ENCODE measurements at places on chromosomes 1 and 21. TPM values are rescaled to one million over a fixed set of nuclear protein-coding genes. Genes with fewer than 3 reads are reported as not detected.

LEMD1 gene
- 0.35 TPM for polyA plus RNA-seq

FCGR3A gene
- 0.80 TPM for polyA plus RNA-seq

OR4F29 gene
- not detected for polyA plus RNA-seq

EVA1C gene
- 2.2 TPM for polyA plus RNA-seq

FMN2 gene
- polyA plus RNA-seq, result 1.2 TPM

PRAMEF1 gene
- polyA plus RNA-seq, result not detected

B4GALT2 gene
- 73.8 TPM for polyA plus RNA-seq

MSH4 gene
- 0.19 TPM for polyA plus RNA-seq

KCNK1 gene
- polyA plus RNA-seq, result 25.9 TPM

GJB5 gene
- 0.85 TPM for polyA plus RNA-seq

CFHR1 gene
- 33.1 TPM for polyA plus RNA-seq

HAO2 gene
- 14.2 TPM for polyA plus RNA-seq

OR2L3 gene
- not detected for polyA plus RNA-seq

PTCH2 gene
- 2.5 TPM for polyA plus RNA-seq

TENT5C gene
- polyA plus RNA-seq, result 2.4 TPM

CHRM3 gene
- 5.7 TPM for polyA plus RNA-seq

CLDN17 gene
- polyA plus RNA-seq, result not detected

FAM167B gene
- not detected for polyA plus RNA-seq

RIMKLA gene
- 0.66 TPM for polyA plus RNA-seq
